Activated T-helper 1 cell treated with Interleukin-2 at 50 U/mL for 16 hours (primary cell): ENCODE measurements at places on chromosomes 16 and 17.

GRCh38 chr16:13158427-13158826 lies 257.0 kb downstream of the SHISA9 start:
- DNase-seq = no peak

DNA sequence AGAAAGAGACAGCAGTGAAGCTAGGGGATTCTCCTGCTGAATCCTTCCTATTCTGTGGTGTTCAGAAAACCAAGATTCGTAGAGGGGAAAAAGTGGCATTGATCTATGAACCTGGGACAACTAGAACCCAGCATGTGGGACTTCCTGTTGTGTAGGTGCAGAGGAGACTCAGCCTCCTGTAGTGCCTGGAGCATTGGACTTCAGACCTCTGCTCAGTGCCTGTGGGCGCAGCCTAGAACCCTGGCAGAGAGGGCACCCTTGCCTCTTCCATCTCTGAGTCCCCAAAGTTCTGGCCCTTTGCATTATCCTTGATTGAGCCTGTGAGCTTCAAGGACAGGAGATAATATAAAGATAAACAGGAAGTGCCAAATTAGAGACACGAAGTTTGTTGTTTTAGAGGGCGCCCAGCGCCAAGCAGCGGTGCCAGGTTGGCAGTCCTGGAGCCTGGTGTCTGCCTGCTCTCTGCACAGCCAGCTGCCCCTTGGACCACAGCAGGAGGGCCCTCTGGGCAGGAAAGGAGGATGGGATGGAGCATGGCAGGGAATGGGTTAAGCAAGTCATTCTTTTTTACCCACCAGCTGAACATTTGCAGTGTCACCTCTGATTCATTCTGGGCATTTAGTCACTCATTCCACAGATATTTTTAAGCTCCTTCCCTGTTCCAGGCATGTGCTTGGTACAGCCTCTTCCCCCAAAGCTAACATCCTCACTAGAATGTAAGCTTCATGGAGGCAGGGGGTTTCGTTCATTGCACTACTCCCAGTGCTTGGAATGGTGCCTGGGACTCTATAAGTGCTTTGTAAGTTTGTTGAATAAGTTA lies 11.9 kb upstream of the SP6 start:
- DNase-seq = no peak

DNA sequence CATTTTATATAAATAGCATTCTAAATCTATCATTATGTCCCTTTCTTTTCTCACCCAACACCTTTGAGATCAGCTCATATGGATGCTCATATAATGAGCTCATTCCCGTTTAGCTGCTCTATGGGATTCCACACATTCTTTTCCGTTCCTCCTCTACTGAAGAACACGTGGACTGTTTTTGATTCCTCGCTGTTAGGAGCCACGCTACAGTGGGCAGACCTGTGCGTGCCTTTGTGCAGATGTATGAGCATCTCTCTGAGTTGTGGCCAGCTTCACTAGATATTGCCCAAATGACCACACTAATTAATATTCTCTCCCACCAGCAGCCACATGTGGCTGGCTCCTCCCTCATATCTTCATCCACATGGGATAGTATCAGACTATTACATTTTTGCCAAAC lies 6.0 kb upstream of the TNFRSF13B start:
- no peak for DNase-seq

- DNase-seq = no peak
Observed at GRCh38 chr16:22191532-22192260, 14.4 kb upstream of the EEF2K start.

- no peak for DNase-seq
Observed at GRCh38 chr17:29341726-29342125, 47.8 kb upstream of the NUFIP2 start.

- DNase-seq = no peak
Observed at GRCh38 chr17:57871155-57871554, 21.3 kb upstream of the MRPS23 start.

- no peak for DNase-seq
Observed at GRCh38 chr16:77645764-77646163, 76.5 kb upstream of the NUDT7 start.

DNA sequence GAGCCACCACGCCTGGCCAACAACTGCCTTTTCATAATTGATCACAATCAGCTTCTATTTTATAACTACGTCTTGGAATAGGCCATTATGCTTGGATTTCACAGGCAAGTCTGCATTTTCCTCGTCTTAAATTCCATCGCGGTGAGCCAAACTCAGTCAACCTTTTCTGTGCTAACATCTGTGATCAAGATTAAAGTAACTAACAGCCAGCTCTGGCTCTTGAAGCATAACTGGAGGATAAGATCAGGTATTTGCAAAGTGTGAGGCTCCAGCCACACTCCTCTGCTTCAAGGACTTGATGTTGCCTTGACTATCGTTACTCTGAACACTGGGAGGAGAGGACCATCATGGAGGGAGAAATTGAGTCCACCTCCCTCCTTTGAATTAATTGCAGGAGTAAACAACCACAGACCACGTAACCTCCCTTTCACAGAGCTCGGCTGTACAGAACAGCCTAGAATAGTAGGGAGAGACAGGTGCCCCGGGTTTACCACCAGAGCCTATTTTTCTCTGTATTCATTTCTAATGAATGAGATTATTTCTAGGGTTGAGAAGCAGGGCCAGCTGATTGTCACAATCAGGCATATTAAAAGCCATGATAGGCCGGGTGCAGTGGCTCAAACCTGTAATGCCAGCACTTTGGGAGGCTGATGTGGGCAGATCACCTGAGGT lies 143.0 kb downstream of the XYLT1 start:
- DNase-seq = no peak

GRCh38 chr17:64061178-64061898 lies 40.9 kb upstream of the ICAM2 start:
- DNase-seq = no peak

- DNase-seq = no peak
Observed at GRCh38 chr17:43940630-43941029, 1.6 kb downstream of the PPY start.

DNA sequence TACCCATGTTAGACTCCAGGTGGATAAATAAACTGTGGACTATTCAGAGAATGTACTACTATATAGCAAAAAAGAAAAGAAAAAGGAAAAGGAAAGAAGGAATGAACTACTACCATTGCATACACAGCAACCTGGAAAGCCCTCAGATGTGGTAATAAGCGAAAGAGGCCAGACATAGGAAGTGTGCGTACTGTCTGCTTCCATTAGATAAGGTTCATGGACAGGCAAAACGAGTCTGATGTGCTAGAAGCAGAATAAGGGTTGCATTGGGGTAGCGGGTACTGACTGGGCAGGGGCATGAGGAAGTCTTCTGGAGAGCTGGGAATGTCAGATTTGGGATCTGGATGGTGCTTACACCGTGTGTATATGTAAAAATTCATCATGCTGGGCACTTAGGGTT lies 21.8 kb downstream of the CLEC16A start:
- DNase-seq = no peak

- no peak for DNase-seq
Observed at GRCh38 chr16:28975158-28975599, 601 bp downstream of the SPNS1 start.

GRCh38 chr17:29588562-29589411 lies 661 bp downstream of the GIT1 start:
- no peak for DNase-seq

- no peak for DNase-seq
Observed at GRCh38 chr16:64312980-64313379, 808.9 kb downstream of the CDH11 start.

DNA sequence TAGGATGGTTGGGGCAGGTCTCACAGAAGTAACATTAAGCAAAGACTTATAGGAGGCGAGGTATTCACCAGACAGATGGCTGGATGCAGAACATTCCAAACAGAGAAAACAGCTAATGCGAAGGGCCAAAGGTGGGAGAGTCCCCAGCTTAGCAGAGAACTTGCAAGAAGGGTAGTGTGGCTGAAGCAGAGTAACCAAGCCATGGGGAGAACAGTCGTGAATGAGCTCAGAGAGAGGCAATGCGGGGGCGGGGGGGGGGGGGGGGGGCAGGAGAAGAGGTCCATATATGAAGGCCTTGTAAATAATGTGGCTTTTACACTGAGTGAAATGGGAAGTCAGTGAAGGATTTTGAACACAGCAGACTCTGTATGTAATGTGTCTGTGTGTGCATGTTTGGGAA lies 81.3 kb downstream of the SMG6 start:
- no peak for DNase-seq

- DNase-seq = no peak
Observed at GRCh38 chr17:13544292-13544691, 57.4 kb downstream of the HS3ST3A1 start.

DNA sequence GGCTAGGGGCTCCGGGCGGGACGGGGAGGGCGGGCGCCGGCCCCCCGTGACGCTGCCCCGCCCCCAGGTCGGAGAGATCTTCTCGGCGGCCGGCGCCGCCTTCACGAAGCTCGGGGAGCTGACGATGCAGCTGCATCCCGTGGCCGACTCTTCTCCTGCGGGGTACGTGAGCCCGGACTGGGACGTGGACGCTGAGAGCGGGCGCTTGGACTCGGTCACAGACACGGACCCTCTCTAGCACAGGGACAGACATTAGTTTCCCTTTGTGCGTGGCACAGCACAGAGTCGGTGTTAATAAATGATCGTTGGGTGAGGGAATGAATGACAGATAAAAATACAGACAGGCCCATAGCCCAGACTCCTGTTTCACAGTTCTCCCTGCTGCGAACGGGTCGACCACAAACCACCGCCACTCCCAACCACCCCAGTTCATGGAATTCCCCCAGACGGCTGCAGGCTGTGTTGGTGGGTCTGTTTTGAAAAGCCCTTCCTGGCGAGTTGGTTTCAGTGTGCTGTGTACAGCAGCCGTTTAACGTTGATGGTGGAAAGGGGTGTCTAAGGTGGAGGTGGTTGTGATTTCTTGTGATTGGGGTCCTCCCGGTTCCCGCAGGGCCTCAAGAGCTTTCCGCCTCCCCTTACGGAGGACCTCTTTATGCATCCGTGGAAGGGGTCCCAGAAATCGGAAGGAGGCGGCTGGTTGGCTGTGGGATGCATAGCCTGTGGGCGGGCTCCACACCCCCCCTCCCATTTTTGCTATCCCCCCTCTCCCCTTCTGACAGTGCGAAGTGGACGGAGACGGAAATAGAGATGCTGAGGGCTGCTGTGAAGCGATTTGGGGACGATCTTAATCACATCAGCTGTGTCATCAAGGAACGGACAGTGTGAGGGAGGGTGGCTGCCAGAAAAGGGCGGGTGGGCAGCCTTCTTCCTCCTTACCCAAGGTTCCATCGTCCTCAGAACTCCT lies 2.9 kb downstream of the RNASEK start:
- peak; percentile 62 for DNase-seq

DNA sequence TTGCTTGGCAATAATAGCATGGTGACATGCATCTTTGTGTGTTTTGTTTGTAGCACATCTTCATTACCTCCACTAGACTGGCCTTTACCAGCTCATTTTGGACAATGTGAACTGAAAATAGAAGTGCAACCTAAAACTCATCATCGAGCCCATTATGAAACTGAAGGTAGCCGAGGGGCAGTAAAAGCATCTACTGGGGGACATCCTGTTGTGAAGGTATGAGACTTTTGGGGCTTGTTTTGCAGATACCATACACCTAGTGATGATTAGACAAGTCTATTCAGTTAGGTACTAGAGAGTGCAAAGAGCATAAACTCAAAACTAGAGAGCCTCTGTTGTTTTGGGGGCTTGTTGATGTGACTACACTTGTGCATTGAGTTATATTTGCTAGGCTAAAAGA lies 41.2 kb downstream of the NFATC3 start:
- DNase-seq = no peak

GRCh38 chr17:80527016-80527645 lies 17.5 kb upstream of the RPTOR start:
- no peak for DNase-seq

GRCh38 chr16:63038397-63039106 lies 1002.3 kb upstream of the CDH8 start:
- DNase-seq = no peak

GRCh38 chr17:50268743-50269275 lies 5.5 kb upstream of the TMEM92 start:
- no peak for DNase-seq

DNA sequence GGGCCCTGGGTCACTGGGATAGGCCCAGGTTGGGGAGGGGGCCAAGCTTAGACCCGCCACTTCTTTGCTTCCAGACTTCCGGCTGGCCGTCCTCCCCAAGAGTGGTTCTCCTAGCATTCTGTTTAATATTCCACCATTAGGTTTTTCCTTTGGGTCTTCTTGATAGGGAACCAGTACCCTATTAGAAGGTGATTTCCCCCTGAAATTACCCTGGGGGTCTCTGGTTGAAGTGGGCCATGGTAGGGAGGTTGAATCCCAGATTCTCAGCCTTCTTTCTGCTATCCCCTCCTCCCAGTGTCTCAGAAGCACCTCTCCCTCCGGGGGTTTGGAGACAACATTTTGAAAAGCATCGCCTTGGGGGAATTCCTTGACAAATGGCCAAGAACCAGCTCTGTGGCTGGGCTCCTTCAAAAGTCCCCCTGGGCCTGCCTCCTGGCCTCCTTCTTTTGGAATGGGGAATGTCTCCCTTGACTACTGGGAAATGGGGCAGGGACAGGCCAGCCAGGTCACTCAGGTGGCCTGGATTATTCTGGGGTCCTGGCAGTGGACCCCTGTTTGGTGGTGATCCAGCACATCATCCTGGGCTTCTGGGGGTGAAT lies 5.7 kb downstream of the LASP1 start:
- no peak for DNase-seq

- DNase-seq = no peak
Observed at GRCh38 chr16:88514526-88515232, 55.5 kb upstream of the ZC3H18 start.

DNA sequence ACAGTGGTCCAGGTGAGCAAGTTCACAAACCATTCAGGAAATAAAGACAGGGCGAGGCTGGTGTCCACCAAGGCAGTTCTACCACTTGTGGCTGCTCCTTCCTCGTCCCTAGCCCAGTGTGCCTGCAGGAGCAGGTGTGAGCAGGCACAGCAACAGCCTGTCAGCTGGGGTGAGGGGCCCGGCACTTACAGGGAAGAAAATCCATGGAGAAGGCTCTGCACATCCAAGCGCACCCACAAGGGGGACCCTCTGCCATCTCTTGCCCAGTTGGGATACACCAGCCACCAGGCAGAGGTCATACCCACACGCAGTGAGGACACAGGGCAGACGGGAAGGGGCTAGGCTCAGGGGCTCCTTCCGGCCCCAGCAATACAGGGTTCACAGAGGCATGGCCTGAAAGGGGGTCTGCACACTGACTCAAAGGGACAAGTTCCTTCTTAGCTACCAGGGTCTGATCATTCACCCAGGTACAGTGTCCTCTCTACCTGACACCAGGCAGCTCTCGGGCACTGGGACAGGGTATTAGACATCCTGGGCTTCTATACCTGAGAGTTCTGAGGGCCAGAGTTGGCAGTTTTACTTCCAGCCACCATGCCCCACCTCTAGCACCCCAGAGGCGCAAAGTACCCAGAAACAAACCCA lies 27.0 kb downstream of the CDIP1 start:
- DNase-seq = no peak

- no peak for DNase-seq
Observed at GRCh38 chr16:53619235-53619634, 84.4 kb downstream of the RPGRIP1L start.

DNA sequence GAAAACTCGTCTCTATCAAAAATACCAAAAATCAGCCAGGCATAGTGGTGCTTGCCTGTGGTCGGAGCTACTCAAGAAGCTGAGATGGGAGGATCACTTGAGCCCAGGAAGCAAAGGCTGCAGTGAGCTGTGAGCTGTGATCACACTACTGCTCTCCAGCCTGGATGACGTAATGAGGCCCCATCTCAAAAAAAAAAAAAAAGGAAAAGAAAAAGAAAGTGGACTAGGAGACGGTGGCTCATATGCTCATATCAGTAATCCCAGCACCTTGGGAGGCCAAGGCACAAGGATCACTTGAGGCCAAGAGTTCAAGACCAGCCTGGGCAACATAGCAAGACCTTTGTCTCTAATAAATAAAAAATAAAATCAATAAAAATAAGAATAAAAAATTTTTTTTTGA lies 8.8 kb upstream of the SUMO2 start:
- DNase-seq = no peak
